T follicular helper cell (primary cell): ENCODE measurements at places on chromosomes 4 and X.

DNA sequence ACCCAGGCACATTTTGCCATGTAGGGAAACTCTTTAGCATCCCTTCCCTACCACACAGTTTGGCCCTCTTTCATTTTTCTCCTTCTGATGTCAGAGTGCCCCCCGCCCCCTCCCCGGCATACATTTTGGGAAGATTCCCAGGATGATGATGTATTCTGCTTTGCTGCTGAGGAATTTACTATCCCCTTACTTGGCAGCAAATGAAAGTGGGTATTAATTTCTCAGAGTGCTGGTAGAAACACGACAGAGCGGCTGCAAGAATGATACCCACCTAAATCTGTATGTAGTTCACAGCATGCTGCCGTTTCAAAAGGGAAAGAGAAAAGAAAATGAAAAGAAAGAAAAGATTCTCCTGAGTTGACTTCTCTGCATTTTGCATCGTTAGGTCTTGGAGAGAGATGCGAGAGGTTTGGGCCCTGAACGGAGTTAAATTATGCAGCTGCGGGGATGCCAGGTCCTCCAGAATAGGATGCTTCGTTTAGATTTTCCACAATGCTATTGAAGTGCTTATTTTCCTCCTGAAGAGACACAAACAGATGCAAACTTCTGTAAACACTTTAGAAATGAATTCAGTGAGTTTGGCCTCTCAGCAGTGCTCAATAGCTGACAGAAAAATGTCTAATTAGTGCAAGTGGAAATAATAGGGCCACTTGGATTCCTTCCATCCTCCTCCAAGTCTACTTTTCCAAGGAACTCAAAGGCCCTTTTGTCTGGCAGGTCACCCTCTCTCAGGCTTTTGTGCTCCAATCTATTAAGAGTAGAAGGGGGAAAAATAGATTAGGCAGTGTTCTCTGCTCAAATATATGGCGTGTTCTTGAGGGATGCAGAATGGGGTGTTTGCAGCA lies 106.2 kb downstream of the ALPK1 start:
- DNase-seq = no peak

DNA sequence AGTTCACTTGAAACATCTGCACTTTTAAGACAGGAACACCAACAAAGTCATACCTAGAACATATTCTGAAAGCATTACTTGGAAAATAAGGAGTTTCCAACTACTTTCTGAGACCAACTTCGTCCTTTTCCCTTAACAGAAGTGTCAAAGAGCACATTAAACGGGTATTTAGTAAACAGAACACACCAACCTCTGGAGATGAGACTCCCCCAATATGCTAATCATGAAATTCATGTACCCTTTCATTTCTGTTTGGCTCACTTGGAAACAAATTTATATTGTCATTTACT lies 69.2 kb downstream of the NOCT start:
- no peak for DNase-seq

GRCh38 chrX:40539214-40540142 lies 41.3 kb upstream of the ATP6AP2 start:
- DNase-seq = peak; percentile 53

- DNase-seq = no peak
Measured at GRCh38 chrX:63686878-63687714, 97.9 kb downstream of the ARHGEF9 start.

DNA sequence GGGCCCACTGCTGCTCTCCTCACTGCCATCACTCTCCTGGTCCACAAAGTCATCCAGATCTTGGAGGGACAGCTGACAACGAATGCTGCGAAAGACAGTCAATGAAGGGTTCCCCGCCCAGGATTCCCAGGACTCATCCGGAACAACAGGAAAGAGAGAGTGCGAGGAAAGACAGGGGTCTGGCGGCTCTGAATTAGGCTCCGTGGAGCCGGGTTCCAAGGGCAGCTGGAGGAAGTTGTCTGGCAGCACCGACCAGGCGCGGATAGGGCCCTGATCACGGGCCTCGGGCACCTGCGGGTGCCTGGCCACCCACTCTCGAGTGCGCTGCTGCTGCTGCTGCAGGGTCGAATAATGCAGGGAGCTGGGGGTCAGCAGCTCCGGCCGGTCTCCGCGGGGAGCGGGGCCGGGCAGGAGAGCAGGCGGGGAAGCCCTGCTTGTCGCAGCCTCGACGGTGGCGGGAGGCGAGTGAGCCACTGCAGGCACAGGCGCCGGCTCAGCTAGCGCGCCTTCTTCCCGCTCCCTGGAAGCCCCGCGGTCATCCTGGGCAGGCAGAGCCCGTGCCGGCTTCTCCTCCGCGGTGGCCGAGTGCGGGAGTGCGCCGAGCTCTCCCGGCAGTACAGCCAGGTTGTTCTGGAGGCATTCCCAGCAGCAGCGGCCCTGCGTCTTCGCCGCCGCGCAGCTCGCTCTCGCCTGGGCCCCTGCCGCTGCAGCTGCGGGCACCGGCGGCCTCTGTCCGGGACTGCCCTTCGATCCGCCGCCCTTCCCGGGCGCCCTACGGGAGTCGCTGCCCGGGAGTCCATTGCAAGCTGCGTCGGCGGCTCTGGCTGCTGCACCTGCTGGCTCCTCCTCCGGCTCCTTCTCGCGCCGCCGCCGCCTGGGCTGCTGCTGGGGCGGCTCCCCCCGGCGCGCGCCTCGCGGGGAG lies 1.1 kb downstream of the SOWAHB start:
- peak; percentile 22 for DNase-seq

GRCh38 chr4:153507310-153508073 lies 41.3 kb downstream of the TMEM131L start:
- no peak for DNase-seq

DNA sequence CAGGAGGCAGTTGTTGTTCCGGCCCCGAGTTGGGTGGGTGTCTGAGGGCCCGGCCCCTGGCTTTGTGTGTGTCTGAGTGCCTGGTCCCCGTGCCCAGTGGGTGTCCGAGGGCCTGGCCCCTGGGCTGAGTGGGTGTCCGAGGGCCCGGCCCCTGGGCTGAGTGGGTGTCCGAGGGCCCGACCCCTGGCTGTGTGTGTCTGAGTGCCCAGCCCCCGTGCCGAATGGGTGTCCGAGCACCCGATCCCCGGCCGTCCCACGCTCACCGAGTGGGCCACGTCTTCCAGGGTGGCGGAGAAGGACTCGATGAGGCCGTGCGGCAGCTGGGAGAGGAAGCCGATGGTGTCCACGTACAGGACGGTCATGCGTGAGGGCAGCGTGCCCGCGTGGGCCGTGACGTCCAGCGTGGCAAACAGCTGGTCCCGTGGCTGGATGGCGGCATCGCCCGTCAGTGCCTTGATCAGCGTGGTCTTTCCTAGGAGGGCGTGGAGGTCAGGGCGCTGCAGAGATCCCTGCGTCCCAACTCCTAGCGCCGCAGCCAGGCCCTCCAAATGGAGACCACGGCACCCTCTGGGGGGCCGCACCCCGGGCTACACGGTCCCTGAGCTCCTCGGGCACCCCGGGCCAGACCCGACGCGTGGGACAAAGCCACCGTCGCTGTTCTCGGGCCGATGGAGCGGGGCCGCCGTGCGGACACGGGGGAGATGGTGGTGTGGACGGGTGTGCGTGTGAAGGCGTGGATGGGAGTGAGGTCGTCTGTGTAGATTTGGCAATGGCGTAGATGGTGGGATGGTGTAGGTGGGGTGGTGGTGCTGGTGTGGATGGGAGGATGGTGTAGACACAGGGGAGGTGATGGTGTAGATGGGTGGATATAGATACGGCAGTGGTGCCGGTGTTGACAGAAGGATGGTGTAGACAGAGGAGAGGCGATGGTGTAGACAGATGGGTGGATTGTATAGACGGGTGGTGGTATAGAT lies 7.2 kb downstream of the GTPBP6 start:
- DNase-seq = no peak

DNA sequence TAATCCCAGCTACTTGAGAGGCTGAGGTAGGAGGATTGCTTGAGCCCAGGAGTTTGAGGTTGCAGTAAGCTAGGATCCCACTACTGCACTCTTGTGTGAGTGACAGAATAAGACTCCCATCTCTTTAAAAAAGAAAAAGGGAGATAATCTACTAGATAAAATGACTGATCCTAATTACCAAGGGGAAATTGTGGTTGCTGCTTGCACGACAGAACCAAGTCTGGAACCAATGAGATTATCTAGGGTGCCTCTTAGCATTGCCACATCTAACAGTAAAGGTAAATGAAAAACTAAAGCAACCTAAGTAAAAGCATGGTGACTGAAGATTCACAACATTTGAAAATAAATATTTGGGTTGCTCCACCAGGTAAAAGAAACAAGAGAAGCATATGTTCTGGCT lies 185.1 kb downstream of the PDHA2 start:
- no peak for DNase-seq

DNA sequence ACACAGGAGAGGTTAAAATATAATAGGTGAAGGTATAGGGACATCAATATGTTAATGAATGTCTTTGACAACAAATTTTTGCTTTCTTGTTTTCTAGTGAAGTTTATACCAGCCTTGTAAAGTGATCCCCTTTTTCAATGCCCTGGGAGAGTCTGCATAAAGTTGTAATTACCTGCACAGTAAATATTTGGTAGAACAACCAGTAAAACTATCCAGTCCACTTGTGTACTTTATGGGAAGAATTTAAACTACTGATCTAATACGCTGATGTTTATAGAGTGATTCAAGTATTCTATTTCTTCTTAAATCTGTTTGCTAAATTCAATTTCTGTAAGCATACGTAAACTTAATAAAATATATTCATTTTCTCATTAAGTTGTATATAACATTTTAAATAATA lies 103.3 kb downstream of the GPM6A start:
- no peak for DNase-seq

GRCh38 chrX:71053217-71053621 lies 14.9 kb downstream of the SNX12 start:
- no peak for DNase-seq

DNA sequence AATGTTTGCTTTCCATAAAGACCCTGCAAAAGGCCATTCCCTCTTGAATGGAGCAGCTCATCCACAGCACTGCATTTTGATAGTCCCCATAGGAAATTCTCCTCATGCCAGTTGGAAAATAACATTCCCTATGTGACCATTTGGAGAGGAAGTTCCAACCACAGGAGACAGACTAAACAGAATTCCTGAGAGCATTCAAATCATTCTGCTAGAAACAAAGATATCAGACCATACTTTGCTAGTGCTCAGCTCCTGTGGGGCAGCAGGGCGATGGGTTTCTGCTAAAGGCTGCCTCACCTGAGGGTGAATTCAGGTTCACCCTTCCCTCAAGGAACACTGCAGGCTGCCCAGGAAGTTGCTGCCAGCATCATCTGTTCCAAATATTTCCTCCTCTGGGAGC lies 58.8 kb downstream of the LNX1 start:
- no peak for DNase-seq

DNA sequence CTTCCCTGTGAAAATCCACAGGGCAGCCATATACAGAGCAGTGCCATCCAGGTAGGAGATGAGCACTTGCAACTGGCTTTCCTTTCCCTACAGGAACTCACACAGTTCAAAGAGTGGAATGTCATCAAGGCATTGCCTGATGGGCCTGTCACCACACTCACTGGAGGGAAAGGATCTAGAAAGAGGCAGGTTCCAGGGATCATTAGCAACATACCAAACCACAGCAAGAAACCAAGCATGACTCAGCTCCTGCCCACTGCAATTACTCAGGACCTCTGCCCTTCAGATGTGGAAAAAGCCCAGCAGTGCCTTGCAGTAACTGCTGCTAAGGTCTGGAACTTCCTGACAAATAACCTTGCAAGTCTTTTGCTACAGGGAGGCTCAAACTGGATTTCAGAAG lies 101.2 kb downstream of the ZNF674 start:
- DNase-seq = no peak

GRCh38 chr4:141473026-141473540 lies 163.3 kb upstream of the IL15 start:
- DNase-seq = no peak

- DNase-seq = no peak
Measured at GRCh38 chr4:171710743-171711142, 102.5 kb upstream of the GALNTL6 start.

- DNase-seq = no peak
Measured at GRCh38 chr4:56129431-56129861, 180.7 kb downstream of the CEP135 start.

- DNase-seq = no peak
Measured at GRCh38 chr4:112517067-112517634, 1.2 kb upstream of the NEUROG2 start.

- DNase-seq = no peak
Measured at GRCh38 chr4:154067786-154068185, 278.9 kb upstream of the SFRP2 start.

DNA sequence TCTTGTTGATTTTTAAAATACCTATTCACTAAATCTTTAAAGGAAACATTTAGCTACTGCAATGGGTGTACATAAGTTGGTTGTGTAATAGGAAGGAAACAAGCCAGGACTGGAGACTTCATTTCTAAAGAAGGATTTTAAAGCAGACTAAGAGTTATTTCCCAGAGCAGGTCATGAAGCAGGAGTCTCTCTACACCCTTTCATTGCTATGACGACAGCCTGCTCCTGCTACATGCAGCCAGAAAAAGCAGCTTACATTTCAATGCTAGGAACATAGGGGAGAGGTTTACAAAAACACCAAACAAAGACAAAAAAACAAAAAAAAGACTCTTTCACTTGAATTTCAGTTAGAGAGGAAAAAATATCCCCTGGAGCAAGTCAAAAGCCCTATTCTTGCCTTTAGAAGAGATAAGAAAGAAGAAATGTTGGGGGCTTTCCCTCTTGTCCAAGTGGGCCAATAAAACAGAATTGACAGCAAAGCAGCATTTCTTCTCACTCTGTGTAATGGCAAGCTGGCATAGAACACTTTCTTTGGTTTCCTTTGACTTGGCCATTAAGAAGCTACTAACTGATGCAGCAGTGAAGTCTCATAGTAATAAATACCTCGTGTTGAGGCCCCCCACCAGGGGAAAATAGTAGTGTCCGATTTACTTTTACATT lies 3.4 kb downstream of the SPARCL1 start:
- no peak for DNase-seq

GRCh38 chrX:3582451-3582850 lies 131.0 kb downstream of the PRKX start:
- no peak for DNase-seq

DNA sequence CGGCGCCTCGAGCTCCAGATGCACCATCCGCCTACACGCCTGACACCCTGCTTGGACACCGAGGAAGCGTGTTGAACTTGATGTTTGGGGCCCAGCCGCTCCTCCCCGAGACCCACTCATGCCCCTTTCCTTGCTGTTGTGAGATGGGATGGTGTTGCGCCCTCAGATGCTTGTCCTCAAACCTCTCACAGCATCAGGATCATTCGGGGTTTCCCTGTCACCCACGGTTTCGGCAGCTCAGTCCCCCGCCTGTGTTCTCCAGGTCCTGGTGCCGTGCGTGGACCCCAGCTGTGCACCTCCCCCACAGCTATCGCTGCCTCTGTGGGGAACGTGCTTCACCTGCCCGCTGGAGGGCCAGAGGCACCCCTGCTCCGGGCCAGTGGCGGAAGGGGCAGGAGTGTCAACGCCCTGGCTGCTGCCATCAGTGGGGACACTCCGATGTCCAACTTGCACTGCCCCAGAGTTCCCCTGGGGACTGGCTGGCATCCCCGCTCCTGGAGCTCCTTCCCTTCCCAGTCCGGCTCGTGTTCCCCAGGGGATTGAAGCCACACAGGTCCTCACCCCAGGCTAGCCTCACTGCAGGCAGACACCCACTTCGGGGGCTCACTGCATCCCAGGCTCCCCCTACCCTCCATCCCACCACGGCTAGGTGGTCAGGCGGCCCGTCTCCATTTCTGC lies 82.3 kb upstream of the ADRA2C start:
- no peak for DNase-seq

- no peak for DNase-seq
Measured at GRCh38 chrX:107686792-107687191, 58.5 kb downstream of the PRPS1 start.

- peak; percentile 21 for DNase-seq
Measured at GRCh38 chr4:26873391-26874026, 12.9 kb downstream of the STIM2 start.
